ENCODE measurements at places on chromosomes 12 and 14.

GRCh38 chr14:77859934-77860570, 60.1 kb downstream of the ADCK1 start:
- DNase-seq: no peak

GRCh38 chr12:96334502-96334901, 65.7 kb downstream of the CDK17 start:
- DNase-seq: no peak

DNA sequence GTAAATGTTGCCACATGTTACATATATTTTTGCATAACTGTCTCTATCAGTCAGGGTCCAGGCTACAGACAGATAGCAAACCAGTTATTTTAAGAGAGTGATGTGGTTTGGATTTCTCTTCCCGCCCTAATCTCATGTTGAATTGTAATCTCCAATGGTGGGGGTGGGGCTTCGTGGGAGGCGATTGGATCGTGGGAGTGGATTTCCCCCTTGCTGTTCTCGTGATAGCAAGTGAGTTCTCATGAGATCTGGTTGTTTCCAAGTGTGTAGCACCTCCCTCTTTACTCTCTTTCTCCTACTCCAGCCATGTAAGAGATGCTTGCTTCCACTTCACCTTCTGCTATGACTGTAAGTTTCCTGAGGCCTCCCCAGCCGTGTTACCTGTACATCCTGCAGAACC, 704.2 kb upstream of the TBX3 start:
- DNase-seq: no peak

GRCh38 chr14:63951429-63951828, 98.6 kb downstream of the SYNE2 start:
- DNase-seq: no peak

DNA sequence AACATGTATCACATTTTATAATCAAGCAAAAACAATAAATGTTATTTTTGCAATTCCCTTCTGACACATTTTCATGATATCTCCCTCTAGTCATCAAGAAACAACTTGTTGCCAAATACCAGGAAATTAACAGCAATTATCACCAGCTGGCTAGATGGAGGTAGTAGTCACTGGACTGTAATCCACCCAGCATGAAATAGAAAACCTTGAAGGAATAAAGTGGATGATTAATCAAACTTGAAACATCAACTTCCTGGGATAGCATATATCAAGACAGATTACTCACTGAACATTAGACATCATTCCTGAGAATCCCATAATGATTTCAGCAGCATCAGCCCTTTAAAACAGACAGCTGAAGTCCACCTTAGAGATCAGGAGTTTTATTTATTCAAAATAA, 259.0 kb downstream of the CCDC59 start:
- no peak for DNase-seq

DNA sequence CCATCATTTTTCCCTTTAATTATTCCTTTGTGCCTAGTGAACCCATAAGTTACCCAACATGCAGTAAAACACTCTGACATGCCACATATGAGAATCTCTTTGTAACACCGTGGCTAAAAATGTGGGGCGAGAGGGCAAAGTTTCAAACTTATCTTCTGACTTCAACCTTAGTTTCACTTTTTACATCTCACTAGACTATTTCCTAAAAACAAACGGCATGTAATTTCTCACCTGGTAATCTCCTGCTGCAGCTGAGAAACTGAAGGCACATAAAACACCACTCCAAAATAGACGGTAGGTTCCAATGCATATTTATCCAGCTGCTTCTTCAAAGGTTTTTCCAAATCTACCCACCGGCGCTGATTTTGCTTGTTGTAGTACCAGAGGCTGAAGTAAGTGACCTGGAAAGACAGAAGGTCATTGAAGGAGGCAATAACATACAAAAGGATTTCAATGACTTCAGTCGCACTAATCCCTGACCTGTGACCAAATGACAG, 37.9 kb downstream of the PTPN21 start:
- DNase-seq: no peak

DNA sequence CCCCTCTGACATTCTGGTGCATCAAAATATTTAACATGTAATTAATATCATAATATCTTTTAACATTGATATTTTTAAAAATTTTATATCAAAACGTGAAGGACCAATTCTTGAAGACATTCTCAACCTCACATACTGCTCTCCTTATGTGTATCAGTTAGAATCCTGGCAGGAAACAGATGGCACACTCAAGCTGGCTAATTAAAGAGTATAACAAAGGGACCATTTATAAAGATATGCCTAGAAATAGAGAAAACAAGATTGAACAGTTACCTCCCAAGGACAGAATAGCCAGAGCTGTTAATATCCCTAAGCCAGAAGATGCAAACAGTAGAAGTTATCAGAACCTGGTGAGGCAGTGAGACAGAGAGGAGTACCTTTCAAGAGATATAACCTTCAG, 368.7 kb downstream of the NELL2 start:
- no peak for DNase-seq

DNA sequence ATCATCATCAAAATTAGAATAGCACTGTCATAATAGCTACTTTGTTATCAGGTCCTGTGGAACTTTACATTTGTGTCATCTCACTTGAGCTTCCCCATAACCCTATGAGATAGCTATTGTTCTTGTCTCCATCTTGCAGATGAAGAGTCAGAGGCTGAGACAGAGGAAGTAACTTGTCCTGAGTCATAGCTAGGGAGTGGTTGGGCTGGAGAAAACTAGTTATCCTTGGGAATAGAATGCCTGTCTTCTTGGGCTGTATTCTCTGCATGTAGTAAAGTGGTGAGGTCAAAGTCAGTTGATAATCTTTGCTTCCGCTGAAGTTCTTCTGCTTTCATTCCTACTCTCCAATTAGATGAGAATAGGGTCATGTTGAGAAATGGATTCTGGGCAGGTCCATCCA, 117.0 kb downstream of the SMOC1 start:
- DNase-seq: no peak

Data from GM12864 (cell line).